Esophagus muscularis mucosa (tissue), 4 donors: ENCODE measurements at places on chromosomes 6 and 20. TPM values are rescaled to one million over a fixed set of nuclear protein-coding genes. Genes with fewer than 3 reads are reported as not detected.

MYB gene
- total RNA-seq = 0.83 TPM

DNA sequence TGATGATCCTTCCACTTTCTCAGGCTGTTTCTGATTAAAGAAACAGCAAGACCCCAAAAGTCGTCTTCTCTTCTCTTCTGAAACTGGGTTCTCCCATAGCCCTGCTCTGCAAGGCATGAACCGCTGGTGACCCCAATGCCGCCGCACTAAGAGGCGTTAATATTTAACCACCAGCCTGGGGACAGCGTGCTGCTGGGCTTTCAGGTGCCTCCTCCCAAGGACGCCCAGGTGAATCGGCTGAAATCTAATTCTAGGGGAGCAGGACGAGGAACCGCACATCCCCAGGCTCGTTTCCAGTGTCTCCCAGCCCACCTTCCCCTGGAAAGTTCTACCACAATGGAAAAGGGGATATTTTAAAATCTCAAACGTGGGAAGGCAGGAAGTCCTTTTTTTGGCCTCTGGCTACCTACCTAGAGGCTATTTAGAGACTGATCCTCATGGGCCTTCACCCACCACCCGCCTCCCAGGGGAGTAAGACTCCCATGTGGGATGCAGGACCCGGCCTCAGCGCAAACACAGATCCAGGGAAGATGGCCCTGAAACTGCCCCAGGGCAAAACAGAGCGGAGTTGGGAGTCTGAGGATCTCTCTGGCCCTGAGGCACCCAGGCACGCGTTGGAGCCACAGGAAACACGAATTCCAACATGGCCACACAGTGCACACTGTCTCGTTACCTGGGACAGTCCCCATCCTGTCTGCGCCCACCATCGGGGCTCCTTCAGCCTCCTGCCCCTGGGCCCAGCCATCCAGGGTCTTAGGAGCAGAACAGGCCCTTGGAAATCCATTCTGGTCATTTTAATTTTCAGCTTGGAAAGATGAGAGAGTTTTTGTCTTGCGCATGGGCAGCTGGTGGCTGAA, 56.2 kb downstream of the BMP7 start:
- no peak overlapping the region for H3K27ac ChIP-seq
- no peak for DNase-seq

BMP2 gene
- total RNA-seq = 6.8 TPM

ELOVL4 gene
- total RNA-seq = 2.2 TPM

TTK gene
- not detected for total RNA-seq

PRPH2 gene
- total RNA-seq = 2.0 TPM

GRCh38 chr6:13795041-13795750, 19.2 kb downstream of the MCUR1 start:
- H3K27me3 ChIP-seq = no peaks in the 10 kb centered on the region
- H3K27ac ChIP-seq = no peak overlapping the region
- no peak overlapping the region for H3K4me3 ChIP-seq
- peaks cover 4% of the 10 kb centered on the region for H3K4me1 ChIP-seq
- peaks cover 56% of the 10 kb centered on the region for H3K36me3 ChIP-seq

MAFB gene
- 77.5 TPM for total RNA-seq

- H3K27me3 ChIP-seq = no peaks in the 10 kb centered on the region
- peaks cover 12% of the 10 kb centered on the region for H3K36me3 ChIP-seq
- no peak overlapping the region for H3K4me3 ChIP-seq
Measured at GRCh38 chr6:160115421-160115820, 6.2 kb upstream of the SLC22A1 start.

DNA sequence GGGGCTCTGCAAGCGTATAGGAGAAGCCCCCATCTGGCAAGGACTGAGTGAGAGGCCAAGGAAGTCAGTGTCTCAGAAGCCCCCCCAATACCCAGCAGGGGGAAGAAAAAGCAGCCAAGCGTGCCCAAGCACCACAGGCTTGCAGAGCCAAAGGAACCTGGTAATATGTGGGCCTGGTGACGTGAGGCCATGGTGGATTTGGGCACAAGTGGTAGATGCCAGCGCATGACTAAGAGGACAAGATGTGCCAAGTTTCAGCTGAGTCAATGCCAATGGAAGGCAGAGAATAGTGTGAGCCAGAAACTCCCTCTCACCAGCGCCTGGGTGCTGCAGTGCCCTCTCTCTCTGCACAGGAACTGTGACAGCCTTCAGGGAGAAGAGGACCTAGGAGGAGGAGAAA, 110.0 kb downstream of the QRSL1 start:
- no peaks in the 10 kb centered on the region for H3K36me3 ChIP-seq
- H3K27me3 ChIP-seq = peaks cover 5% of the 10 kb centered on the region
- no peak overlapping the region for H3K4me3 ChIP-seq
- no peak for DNase-seq
- peaks cover 2% of the 10 kb centered on the region for H3K4me1 ChIP-seq

DNA sequence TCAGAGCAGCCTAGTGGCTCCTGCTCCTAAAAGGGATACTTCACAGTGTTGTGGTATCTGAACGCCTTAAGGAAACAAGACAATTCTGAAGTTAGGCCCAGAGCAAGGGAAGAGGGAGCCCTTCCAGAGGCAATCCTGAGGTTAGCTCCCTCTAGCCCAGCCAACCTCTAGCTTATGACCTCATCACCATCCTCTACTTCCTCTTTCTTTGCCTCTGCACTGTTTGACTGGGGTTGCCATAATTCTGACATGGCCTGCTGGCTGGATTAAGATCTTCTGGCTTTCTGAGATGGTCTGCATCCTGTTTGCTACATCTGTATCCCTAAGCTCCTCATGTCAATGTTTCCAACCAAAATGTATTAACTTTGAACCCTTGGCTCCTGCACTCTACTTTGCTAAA, 23.3 kb upstream of the BMP2 start:
- no peaks in the 10 kb centered on the region for H3K27me3 ChIP-seq
- H3K36me3 ChIP-seq = no peaks in the 10 kb centered on the region
- DNase-seq = no peak
- H3K4me3 ChIP-seq = no peak overlapping the region

DNA sequence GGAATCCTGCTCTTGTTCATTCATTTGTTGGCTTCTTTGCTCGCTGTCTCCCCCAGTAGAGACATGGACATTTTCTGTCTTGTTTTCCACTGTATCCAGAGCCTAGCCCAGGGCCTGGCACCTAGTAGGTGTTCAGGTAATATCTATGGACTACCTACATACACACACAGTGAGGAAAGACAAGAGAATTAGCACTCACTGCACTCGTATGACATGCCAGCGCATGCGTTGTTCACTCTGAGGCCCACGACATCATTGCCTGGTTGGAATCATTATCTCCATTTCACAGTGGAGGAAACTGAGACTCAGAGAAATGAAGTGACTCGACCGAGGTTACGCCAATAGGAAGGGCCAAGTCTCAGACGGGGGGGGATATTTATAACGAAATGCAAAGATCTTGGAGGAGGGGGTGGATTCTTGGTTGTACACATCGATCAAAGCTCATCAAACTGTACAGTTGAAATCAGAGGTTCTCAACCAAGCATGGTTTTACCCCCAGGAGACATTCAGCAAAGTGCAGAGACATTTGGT, 140.1 kb upstream of the PTPN1 start:
- no peak overlapping the region for H3K4me3 ChIP-seq
- no peak for DNase-seq
- no peaks in the 10 kb centered on the region for H3K36me3 ChIP-seq

- H3K27me3 ChIP-seq = no peaks in the 10 kb centered on the region
- peaks cover 24% of the 10 kb centered on the region for H3K36me3 ChIP-seq
- peaks cover 31% of the 10 kb centered on the region for H3K4me1 ChIP-seq
Measured at GRCh38 chr20:62952968-62953838, 694 bp downstream of the SLC17A9 start.

PLCG1 gene
- total RNA-seq = 119 TPM

- H3K27me3 ChIP-seq = no peaks in the 10 kb centered on the region
- no peak for DNase-seq
- no peak overlapping the region for H3K27ac ChIP-seq
- H3K4me1 ChIP-seq = peaks cover 22% of the 10 kb centered on the region
Measured at GRCh38 chr20:24981790-24982189, 10.8 kb downstream of the APMAP start.

DNA sequence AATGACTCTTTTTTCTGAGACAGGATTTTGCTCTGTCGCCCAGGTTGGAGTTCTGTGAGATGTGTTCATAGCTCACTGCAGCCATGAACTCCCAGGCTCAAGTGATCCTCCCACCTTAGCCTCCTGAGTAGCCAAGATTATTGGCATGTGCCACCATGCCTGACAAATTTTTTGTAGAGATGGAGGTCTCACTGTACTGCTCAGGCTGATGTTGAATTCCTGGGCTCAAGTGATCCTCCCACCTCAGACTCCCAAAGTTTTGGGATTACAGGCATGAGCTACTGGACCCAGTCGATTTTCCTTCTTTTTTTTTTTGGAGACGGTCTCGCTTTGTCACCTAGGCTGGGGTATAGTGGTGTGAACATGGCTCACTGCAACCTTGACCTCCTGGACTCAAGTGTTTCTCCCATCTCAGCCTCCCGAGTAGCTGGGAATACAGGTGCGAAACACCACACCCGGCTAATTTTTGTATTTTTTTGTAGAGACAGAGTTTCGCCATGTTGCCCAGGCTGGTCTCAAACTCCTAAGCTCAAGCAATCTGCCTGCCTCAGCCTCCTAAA, 24.3 kb downstream of the BCL2L1 start:
- H3K36me3 ChIP-seq = no peaks in the 10 kb centered on the region
- H3K4me3 ChIP-seq = no peak overlapping the region
- H3K27ac ChIP-seq = peak overlapping the region; percentile 77

GRCh38 chr6:56193846-56194245, 53.5 kb downstream of the COL21A1 start:
- H3K4me1 ChIP-seq = no peaks in the 10 kb centered on the region
- no peaks in the 10 kb centered on the region for H3K36me3 ChIP-seq
- no peak for DNase-seq
- no peak overlapping the region for H3K27ac ChIP-seq

HRH3 gene
- total RNA-seq = not detected

SLC22A7 gene
- not detected for total RNA-seq

DNA sequence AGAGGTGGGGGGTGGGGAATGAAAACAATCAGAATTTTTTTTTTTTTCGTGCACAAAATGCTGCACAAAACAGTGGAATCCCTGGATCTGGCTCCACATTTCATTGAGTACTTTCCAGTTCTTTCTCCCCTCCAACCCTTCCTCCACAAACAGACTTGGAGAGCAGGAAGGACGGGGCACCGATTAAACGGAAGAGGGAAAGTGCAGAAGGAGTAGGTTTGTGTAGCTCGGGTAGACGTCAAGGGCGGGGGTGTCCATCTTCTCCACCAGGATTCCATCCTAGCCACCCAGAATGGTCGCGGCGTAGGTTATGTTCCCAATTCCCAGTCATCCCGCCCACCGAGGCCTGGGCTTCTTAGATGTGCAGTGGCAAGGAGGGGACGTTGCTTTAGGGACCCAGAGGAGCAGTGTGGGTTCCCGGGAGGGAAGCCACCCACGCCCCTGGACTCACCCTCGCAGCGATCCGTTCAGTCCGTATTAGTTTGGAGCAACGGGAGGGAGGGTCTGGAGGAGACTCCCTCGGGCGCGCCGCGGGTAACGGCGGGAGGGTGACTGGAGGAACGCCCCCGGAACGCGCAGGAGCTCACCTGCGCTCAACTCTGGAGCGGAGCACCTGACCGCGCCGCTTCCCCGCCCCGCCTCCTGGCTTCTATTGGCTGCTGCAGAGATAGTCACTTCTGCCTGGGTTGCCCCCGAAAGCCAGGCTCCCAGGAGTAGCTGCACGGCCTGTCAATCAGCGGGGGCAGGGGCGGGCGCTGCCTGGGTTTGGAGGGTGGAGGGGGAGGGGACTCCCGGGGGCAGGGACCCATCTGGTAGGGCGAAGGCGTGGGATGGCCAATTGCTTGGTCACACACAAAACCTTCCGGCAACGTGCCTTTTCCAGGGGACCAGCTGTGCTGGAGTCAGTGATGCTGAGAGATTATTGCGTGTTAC, at the start of gene ENPP5:
ENPP5 (minus strand) TSS at position 624 of the 933 bp plus-strand sequence. CDS start 2,718 bp downstream, outside the sequence.
- H3K4me3 ChIP-seq = peak within 1 kb of the TSS; percentile 57
- peaks cover 14% of the 10 kb centered on the region for H3K4me1 ChIP-seq
- H3K36me3 ChIP-seq = no peaks in the 10 kb centered on the region
- H3K27me3 ChIP-seq = no peaks in the 10 kb centered on the region
- no peak for DNase-seq

TP53TG5 gene
- total RNA-seq = 2.1 TPM

PACRG gene
- total RNA-seq = 1.3 TPM

DNA sequence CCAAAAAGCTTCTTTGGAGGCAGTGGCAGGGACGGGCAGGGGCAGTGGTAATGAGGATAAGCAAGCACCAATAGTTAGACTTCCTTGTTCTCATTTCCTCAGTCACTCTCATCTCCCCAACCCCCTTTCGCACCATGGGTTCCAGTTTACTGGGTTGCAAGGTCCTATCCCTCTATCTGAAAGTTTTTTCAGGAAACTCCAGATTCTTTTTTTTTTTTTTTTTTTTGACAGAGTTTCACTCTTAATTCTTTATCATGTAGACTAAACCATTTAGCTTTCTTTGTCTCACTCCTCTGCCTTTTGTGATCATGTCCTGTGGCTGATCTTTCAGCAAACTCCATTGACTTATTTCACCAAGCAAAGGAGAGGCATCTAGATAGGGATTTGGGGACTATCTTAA, 51.4 kb upstream of the GMDS start:
- no peaks in the 10 kb centered on the region for H3K4me1 ChIP-seq
- H3K36me3 ChIP-seq = no peaks in the 10 kb centered on the region
- no peak overlapping the region for H3K27ac ChIP-seq

DNA sequence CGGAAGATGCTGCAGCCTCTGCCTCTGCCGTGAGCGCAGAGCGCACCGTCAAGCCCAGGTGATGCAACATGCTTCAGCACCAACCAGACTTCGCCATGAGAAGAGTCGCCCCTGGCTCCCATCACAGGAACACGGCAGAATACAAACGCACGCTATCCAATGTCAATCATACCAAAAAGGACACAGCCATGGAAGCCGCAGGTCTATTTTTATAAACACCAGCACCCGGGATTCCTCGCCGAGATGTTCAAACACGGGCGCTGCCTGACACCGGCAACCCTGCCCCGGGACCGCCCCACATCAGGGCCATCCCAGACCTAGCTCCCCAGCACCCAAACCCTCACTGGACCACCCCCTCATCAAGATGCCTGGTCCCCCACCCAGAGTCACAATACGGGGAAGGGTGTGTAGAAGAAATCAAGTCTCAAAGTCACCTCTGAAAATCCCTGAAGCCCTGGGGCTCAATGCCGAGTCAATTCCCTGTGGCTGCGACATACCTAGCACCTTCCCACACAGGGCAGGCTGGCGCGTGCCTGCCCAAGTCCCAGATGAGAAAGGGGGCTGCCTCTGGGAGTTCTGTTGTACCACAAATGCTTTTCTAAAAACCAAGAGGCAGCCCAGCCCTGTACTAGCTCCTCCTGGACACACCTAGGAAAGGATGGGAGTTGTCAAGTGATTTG, 17.9 kb downstream of the TAF4 start:
- H3K36me3 ChIP-seq = peaks cover 3% of the 10 kb centered on the region
- no peak overlapping the region for H3K4me3 ChIP-seq

CD83 gene
- 4.3 TPM for total RNA-seq

SMLR1 gene
- total RNA-seq = not detected

GRCh38 chr6:123712831-123713230, 76.1 kb upstream of the TRDN start:
- H3K27me3 ChIP-seq = no peaks in the 10 kb centered on the region
- H3K4me3 ChIP-seq = no peak overlapping the region
- no peak for DNase-seq
- H3K36me3 ChIP-seq = no peaks in the 10 kb centered on the region
